Caco-2 (cell line): ENCODE measurements at places on chromosomes 1 and 21. TPM values are rescaled to one million over a fixed set of nuclear protein-coding genes. Genes with fewer than 3 reads are reported as not detected.

DNA sequence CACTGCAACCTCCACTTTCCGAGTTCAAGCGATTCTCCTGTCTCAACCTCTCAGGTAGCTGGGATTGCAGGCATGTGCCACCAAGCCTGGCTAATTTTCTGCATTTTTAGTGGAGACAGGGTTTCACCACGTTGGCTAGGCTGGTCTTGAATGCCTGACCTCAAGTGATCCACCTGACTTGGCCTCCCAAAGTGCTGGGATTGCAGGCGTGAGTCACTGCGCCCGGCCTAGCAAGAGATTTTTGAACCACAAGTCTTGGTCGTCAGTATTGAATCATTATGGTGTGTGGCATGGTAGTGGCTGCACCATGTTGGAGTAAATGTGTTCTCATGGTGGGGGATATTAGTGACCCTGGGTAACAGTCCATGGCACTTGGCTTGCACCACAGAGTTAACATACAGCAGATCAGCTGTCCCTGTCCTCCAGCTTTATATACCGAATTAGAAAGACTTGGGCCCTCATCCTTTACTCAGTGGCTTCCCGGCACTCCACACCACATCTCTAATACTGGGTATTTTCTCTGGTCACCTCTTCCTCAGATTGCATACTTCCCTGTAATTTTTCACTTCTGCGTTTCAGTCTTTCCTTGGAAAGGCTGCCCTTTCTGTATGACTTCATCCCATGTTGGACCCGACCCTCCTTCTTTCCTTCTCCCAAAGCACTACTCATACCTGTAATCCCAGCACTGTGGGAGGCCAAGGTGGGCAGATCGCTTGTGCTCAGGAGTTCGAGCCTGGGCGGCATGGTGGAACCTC is 25.1 kb downstream of the AK4 start:
- no peak overlapping the region for H3K27ac ChIP-seq
- H3K4me1 ChIP-seq: peaks cover 35% of the 10 kb centered on the region
- H3K4me3 ChIP-seq: no peak overlapping the region
- no peaks in the 10 kb centered on the region for H3K27me3 ChIP-seq
- no peak for DNase-seq
- H3K36me3 ChIP-seq: no peaks in the 10 kb centered on the region

DNA sequence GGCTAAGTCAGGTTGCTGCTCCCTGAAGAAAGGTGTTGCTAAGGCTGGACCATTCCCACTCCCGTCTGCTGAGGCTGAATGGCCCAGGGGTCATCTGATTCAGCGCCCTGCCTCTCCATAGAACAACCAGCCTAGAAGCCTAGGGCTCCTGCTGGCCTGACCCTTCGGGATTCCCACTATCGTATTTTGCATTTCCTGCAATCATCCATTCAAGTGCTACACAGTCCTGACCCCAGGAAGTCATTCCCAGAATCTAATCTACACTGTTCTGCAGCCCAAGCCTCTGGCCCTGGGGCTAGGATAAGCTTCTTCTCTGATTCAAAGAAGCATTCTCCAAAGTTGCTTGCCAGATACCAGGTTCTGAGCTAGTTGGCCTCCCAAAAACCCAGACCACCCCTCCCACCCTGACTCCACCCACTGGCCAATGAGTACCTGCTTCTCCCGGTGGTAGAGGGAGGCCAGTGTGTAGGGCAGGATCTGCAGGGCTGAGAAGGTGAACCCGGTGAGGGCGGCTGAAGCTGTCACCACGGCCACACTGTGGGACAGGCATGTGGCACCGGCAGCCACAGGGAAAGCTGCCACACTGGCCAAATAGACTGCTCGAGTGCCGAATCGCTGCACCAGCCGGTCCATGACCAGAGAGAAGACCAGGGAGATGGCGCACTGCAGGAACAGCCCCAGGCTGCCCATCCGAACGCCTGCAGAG is 18.7 kb downstream of the SLC45A3 start:
- no peak for DNase-seq
- H3K36me3 ChIP-seq: no peaks in the 10 kb centered on the region
- no peak overlapping the region for H3K4me3 ChIP-seq

CRYAA gene
- not detected in 2 replicates for total RNA-seq

BEST4 gene
- not detected in 2 replicates for total RNA-seq

- H3K4me1 ChIP-seq: no peaks in the 10 kb centered on the region
- H3K4me3 ChIP-seq: no peak overlapping the region
Measured at GRCh38 chr1:50289495-50289894, 133.7 kb downstream of the DMRTA2 start.

DNA sequence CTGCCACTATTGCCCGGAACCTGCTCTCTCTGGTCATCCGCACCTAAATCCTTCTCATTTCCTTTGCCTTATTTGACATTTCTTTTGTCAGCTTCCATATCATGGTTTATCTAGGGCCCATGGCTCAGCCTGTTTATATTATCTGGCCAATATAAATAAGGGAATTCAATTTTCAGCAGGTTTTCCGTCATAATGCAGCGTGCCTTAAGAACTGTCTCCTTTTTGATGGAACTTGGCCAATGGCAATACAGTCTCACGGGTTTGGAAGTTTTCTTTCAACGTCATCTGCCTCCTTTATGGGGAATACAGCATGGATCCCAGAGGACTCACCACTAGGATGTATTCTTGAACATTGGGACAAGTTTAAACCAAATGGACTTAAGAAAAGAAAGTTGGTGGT is 77.8 kb upstream of the KIAA0040 start:
- H3K36me3 ChIP-seq: no peaks in the 10 kb centered on the region
- H3K4me3 ChIP-seq: no peak overlapping the region
- peaks cover 67% of the 10 kb centered on the region for H3K4me1 ChIP-seq
- no peaks in the 10 kb centered on the region for H3K27me3 ChIP-seq
- DNase-seq: no peak

- peaks cover 42% of the 10 kb centered on the region for H3K4me1 ChIP-seq
- no peaks in the 10 kb centered on the region for H3K27me3 ChIP-seq
- no peak overlapping the region for H3K4me3 ChIP-seq
- no peak overlapping the region for H3K27ac ChIP-seq
Measured at GRCh38 chr1:22824466-22824865, 113.8 kb downstream of the EPHB2 start.

HLCS gene
- 21.8 and 26.2 TPM in 2 replicates for total RNA-seq

- no peak overlapping the region for H3K4me3 ChIP-seq
- H3K4me1 ChIP-seq: no peaks in the 10 kb centered on the region
- H3K36me3 ChIP-seq: no peaks in the 10 kb centered on the region
- no peaks in the 10 kb centered on the region for H3K27me3 ChIP-seq
- H3K27ac ChIP-seq: no peak overlapping the region
Measured at GRCh38 chr1:11522400-11523235, 43.7 kb downstream of the DISP3 start.

RPE65 gene
- total RNA-seq: not detected in 2 replicates

DNA sequence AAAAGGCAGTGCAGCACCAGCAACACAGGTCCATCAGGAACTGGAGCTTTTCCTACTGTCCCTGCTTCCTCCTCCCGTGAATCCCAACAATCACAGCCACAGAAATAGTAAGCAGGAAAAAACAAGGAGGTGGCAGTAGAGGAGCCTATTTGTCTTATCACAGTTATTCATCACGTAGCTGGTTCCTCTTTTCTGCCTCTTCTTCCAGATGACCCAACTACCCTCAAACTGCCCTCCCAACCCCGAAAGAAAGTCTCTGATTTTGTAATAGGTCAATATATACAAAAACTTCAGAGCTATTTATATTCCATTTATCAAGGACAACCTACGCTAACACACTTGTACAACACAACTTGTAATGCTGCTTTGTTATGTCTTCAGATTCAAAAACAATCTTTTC is 21.4 kb downstream of the GNB1 start:
- H3K4me1 ChIP-seq: no peaks in the 10 kb centered on the region
- no peak for DNase-seq
- H3K27me3 ChIP-seq: no peaks in the 10 kb centered on the region

DMBX1 gene
- total RNA-seq: 0.16 TPM in 1 of 2 replicates, not detected in the other

RNF220 gene
- total RNA-seq: 79.5 and 92.4 TPM in 2 replicates

KISS1 gene
- 2.9 and 3.3 TPM in 2 replicates for total RNA-seq
